Bronchial epithelial cell (primary cell): ENCODE measurements at places on chromosomes 1 and 21. TPM values are rescaled to one million over a fixed set of nuclear protein-coding genes. Genes with fewer than 3 reads are reported as not detected.

GRCh38 chr1:52385376-52385775, 18.8 kb downstream of the ORC1 start:
- DNase-seq: no peak

DNA sequence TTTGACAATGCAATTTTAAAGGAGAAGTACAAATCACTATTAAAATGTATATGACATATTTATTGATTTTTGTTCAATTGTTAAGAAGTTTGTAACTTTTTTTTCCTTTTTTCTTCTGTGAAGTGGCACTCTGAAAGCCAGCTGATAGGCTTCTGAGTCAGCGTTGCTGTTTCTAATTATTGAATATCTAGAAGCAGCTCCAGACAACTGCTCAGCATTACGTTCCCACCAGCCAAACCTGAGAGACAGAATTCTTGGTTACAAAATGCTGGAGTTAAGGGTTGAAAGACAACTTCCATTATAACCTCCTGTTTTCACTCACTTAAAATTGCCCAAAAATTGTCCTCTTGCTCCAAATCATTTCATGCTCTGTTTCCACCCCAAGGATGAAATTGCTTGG, 31.4 kb upstream of the LMX1A start:
- DNase-seq: no peak

- DNase-seq: peak; percentile 21
Measured at GRCh38 chr1:149843431-149844041, 55.8 kb upstream of the BOLA1 start.

DNA sequence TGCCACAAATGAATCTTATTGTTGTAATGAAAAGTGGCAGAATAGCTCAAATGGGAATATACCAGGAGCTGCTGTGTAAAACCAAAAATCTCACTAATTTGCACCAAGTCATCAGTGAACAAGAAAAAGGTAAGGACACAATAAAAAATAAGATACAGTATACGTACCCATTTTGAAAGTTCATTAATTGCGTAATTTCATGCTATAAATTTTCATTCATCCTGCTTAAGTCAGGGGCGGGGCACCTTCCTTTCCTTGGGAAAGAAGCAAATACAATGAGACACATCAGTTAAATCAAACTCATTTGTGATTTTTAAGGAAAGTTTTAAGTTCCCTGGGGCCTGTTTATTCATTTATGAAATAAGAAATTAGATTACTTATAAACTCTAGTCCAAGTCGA, 65.4 kb downstream of the HSPA13 start:
- no peak for DNase-seq

GRCh38 chr1:227343727-227344551, 25.6 kb upstream of the CDC42BPA start:
- peak; percentile 97 for DNase-seq

DNA sequence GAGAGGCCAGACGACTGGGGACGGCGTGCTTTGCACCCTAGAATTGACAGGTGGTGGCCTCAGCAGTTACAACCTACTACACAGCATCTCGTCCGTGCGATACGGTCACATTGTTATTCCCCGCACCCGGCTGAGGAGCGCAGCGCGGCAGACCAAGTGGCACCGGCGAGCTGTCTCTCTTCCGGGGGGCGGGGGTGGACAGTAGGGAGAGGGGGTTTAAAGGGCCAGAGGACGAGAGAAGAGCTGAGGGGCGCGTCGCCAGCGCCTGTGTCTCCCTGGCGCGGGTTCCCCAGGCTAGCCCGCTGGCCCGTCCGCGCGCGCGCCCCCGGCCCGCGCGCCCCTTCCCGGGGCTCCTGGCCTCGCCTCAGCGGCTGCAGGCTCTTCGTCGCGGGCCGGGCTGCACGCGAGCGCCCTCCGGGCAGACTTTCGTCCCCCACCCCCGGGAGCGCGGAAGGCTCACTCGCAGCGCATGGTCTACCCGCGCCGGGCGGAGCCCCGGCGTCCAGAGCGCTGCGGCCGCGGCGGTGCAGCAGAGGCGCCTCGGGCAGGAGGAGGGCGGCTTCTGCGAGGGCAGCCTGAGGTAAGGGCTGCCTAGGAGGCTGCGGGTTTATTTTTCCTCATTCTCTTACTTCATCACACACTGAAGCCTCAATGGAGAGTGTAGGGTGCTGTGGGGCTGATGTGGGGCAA, at the start of gene PDE4B:
Gene PDE4B (plus strand): TSS at position 227 of the 690 bp plus-strand sequence.
- no peak for DNase-seq

GRCh38 chr1:75014250-75014649, 119.9 kb upstream of the LHX8 start:
- no peak for DNase-seq

Gene CD84
- total RNA-seq: not detected in 2 replicates
